ENCODE measurements at places on chromosomes 6 and 20.

GRCh38 chr20:32685541-32686529, 12.1 kb upstream of the C20orf203 start:
- no peak for DNase-seq

DNA sequence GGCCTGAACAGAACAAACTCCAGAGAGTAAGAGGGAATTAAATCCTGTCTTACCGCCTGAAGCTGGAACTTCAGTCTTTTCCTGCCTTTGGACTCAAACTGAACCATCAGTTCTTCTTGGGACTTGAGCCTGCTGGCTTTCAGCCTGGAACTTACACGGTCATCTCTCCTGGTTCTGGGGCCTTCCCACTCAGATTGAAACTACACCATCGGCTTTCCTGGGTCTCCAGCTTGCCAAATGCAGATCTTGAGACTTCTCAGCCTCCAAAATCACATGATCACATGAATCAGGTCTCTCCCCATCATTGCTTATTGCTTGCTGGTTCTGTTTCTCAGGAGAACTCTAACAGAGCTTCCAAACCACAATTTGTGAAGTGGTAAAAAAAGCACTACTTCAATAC, 276.3 kb downstream of the KIF16B start:
- DNase-seq: no peak

- no peak for DNase-seq
These were observed 241.9 kb downstream of the ADGRB3 start for GRCh38 chr6:68876792-68877493.

DNA sequence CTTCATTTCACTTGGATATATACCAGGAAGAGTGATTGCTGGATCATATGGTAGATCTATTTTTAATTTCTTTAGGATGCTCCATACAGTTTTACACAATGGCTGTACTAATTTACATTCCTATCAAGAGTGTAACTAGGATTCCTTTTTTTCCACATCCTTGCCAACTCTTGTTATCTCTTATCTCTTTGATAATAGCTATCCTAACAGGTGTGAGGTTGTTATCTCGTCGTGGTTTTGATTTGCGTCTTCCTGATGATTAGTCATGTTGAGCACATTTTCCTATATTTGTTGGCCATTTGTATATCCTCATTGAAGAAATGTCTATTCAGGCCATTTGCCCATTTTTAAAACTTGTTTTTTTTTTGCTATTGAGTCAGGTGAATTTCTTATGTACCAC, 552.4 kb downstream of the RFPL4B start:
- no peak for DNase-seq

GRCh38 chr6:89630488-89630887, 8.1 kb downstream of the LYRM2 start:
- DNase-seq: no peak

GRCh38 chr6:141406761-141407160, 726.0 kb upstream of the GJE1 start:
- DNase-seq: no peak

- no peak for DNase-seq
These were observed 45.1 kb upstream of the SLC22A23 start for GRCh38 chr6:3501826-3502500.

DNA sequence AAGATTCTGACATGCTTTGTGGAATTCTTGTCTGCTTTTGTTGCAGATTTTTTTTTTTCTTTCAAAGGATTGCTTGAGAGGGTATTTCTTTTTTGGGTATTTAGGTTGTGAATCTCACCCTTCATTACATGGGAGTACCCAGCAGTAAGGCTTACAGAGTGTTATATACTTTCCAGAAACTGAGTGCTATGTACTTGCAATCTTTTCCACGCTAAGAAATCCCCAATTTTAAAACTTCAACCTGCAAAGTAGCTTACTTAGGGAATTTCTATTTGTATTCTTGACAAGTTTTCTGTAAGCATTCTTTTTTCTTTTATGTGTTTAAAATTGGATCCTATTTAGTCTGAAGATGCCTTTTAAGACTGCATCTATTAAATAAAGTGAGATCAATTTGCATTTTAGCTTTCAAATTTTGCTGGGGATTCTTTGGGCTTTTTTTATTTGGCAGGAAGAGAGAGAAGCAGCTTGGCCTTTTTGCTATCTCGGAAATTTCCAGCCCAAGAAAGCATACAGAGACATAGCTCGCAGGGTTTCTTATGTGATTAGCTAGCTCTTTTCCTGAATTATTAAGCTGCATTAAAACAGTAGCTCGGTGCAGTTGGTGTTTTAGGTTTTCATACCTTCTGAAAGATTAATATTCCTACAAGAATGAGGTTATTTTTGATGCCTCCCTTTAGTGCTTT, 42.6 kb downstream of the KCNS1 start:
- no peak for DNase-seq

DNA sequence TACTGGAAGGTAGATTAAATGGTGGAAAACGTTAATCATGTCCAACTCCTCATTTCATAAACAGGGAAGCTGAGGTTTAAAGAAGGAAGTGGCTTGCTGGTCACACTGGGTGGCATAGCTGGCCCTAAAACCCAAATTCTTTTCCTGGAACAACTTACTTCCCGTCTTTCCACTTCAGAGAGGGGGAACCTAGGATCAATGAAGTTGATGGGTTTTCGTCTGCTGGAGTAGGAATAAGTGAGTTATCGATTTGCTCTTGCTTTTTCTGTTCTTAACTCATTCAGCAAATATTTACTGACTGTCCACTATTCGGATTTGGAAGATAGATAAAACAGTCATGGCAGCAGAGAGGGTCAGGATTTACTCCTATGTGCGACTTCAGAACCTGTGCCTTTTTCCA, 1.2 kb upstream of the SYS1 start:
- DNase-seq: no peak

GRCh38 chr6:31795616-31796298, at the start of gene VARS1:
VARS1 (minus strand) TSS chr6:31795752; CDS start chr6:31795217, 535 bp downstream.
- peak; percentile 78 for DNase-seq

GRCh38 chr6:26319405-26320128, 45.4 kb upstream of the BTN3A2 start:
- no peak for DNase-seq

DNA sequence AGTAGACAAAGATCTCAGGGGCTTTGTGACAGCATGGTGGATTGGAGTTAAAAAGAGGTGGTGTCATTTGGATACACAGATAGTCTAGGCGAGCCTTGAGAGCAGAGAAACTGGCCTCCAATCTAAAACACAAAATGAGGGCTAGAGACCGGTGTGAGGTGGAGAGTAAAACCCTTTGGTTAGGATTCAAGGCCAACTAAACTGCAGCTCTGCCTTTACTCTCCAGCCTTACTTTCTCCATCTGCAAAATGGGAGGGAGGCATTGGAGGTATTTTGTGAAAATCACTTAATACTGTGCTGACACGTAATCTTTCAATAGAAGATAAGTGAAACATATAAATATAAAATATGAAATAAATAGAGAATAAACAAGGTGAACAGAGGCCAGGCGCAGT, 89.1 kb upstream of the QKI start:
- no peak for DNase-seq

DNA sequence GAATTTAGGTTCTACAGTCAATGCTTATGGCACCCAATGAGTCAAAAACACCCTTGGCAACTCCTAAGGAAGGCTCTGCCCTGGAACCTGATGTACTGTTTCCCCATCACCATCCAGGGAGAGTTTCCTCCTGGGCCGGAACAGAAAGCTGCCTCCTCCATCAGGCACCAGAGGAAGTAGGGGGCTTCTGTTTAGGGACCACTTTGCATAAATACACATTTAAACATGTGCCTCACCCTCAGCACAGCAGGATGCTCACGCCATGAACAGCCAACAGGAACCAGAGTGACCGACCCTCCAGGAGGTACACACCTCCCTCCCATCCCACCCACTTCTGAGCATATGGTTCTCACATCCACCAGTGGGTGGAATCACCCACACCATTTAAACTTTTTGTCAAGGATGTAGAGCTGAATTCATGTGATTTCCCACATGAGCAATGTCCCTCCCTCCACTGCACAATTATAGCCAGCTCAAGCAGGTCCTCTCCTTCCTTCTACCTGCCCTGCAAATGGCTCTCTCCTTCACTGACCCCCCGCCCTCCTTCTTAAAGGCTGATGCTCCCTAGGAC, 14.8 kb downstream of the DDRGK1 start:
- no peak for DNase-seq

DNA sequence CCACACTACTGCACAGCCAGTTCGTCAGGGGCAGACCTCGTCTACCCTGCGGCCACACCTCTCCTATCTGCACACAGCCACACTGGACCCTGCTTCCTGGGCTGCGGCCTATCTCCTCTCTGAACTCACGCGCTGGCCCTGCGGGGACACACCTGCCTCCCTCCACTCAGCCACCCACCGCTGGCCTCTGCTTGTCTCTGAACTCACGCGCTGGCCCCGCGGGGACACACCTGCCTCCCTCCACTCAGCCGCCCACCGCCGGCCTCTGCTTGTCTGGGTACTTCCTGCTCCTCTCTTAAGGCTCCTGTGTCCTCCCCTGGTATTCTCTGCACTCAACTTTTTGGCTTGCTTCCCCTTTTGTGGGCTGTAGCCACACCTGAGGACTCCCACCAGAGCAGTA, 52.3 kb downstream of the HUS1B start:
- no peak for DNase-seq

DNA sequence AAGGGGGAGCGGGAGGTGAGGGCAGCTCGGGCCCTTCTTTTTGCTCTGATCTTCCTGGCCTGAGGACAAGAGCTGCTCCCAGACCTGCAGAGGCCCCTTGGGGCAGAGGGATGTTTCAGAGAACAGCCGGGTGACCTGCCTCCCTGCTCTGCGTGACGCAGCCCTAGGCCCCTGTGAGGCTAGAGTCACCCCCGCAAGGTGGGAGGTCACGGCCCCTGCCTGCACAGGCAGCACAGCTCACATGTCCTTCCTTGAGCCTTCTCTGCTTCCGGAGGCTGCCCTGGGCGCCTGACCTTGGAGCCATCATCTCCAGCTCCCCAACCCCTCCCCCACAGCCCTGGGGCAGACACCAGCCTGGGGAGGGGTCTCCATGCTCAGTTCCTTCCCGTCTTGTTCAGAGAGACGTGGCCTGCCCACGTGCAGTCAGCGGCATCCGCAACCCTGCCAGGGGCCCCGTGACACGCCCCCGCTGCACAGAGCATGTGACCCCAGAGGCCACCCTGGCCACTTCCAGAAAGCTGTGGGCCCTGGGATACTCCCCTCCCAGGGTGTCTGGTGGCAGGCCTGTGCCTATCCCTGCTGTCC, at the start of gene BIRC7:
Gene BIRC7, plus strand, starts transcription at position 507 of the 585 bp plus-strand sequence. CDS start 192 bp downstream, outside the sequence.
- no peak for DNase-seq

DNA sequence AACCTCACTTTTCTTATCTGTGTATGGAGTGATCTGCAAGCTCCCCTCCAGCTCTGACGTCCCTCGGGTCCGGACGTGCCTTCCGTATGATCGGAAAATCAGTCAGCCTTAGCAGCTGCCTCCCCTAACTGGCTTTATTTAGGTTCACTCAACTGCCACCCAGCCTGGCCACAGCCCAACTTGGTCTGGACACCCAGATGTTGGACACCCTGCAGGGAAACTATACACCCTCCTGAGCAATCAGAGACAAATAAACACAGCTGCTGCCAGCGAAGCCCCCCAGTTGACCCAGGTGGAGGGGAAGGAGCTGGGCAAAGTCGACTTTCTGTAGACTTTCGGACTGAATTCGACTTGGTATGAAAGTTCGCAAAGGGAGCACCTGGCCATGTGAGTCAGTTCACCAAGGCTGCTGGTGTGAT, 28.9 kb downstream of the TBC1D7 start:
- no peak for DNase-seq

DNA sequence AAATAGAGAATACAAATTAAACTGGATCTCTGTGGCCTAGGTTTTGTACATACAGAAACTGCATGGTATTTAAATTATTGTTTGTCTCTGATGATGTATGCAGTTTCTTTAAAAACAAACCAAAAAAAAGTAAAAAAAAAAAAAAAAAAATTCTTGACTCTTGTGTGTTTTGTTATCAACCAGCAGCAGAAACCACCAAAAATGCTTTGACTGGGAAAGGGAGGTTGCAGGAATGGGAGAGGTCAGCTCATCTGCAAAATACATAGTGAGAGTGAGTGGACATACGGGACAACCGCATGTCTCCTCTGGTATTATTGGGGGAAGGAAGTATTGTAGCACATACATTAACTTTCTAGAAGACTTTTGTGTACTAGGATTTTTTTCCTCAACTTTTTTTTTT, 38.0 kb downstream of the TBC1D7 start:
- DNase-seq: no peak

- no peak for DNase-seq
These were observed 69.0 kb upstream of the PDE7B start for GRCh38 chr6:135782546-135782945.

- no peak for DNase-seq
These were observed 150.6 kb downstream of the QKI start for GRCh38 chr6:163565140-163565539.

DNA sequence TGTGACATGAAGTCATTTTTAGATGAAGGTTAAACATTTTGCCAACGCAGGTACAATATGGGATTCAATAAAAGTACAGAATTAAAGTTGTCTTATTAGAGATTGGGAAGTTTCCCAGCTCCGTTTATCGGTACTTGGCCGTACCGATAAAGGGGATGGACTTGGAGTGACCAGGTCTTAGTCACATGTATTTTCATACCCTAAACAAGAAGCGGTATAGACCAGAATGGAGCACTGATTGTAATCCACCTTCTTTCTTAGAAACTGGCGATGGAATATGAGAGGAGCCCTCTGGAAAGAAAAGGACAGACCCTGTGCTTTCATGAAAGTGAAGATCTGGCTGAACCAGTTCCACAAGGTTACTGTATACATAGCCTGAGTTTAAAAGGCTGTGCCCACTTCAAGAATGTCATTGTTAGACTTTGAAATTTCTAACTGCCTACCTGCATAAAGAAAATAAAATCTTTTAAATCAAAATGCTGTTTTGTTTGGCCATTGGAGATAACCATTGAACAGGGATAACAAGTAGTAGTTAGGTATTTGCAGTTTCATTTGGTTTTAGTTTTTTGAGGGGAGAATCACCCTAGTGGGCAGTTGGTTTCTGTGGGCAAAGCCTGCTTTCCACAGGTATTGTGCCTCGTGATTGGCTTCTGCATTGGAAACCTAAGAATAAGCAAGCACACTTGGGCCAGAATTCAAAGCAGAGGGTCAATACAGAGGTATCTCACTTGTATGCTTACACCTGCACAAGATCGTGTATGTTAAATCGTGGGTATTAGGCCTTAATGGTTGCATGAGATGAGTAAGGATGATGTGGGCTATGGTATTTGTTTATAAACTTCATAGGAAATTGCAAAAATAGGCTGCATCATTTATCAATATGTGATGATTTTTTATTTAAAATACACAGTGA, 11.2 kb upstream of the ZNFX1 start:
- DNase-seq: no peak

DNA sequence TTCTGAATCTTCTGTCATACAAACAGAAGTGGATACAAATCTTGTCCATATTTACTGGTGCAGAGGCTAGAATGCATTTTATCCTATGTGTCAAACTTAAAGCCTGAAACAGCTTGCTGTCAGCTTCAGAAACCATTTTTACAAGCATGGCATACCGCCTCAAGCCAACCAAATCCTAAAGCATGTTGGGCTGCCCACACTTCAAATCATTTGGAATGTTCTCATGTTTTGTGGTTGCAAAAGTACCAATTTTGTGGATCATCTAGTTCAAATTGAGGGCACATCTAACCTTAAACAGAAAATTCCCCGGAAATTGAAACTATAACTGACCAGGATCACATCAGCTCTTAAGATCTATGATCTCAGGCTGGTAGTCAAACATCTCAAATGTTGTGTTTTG, 3.2 kb downstream of the GPR63 start:
- DNase-seq: no peak

GRCh38 chr6:156851454-156851921, 74.3 kb downstream of the ARID1B start:
- no peak for DNase-seq

GRCh38 chr6:163860287-163861081, 446.0 kb downstream of the QKI start:
- DNase-seq: no peak
